ENCODE measurements at places on chromosomes 3 and 15. TPM values are rescaled to one million over a fixed set of nuclear protein-coding genes. Genes with fewer than 3 reads are reported as not detected.

Gene HGD
- under 0.01 TPM for total RNA-seq

DNA sequence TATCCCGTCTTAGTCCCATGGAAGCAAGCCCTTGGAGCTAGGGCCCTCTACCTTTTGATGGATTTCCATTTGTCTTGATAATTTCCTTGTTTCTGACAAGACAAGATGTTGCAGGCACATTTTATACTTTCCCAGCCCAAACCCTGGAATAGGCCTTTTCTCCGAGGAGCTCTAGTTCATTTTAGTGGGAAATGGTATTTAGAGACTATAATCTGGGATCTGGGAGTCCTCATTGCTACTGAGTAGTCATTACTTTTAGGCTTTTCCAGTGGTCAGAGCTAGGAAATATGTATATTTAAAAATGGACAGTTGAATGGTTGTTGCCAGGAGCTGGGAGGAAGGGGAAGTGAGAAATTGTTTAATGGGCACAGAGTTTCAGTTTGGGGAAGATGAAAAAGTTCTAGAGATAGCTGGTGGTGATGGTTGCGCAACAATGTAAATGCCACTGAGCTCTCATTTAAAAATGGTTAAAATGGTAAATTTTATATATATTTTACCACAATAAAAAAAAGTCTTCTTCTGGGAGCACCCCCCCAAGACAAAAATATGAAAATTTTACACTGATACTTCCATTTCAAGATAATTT is 31.6 kb downstream of the MLH1 start:
- H3K27ac ChIP-seq: no peak overlapping the region
- H3K27me3 ChIP-seq: no peaks in the 10 kb centered on the region
- no peak for DNase-seq
- H3K36me3 ChIP-seq: peaks cover 19% of the 10 kb centered on the region

DNA sequence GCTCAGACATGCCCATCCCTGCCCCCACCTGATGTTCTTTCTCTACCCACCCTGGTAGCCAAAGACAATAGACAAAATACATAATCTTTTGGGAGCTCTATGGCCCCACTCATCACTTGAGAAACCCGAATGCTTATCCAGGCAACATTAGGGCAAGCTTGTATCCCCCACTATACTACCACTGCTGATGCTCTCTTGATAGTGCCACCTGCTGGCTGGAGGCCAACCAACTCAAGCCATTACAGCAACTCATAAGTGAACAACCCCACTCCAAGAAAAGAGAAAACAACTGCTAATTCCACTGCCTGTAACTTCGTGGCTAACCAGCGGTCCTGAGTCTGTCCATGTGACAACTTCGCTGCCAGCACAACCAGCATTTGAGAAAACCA is 342.5 kb upstream of the TGFBR2 start:
- no peak overlapping the region for H3K4me3 ChIP-seq
- DNase-seq: no peak
- H3K36me3 ChIP-seq: no peaks in the 10 kb centered on the region
- no peak overlapping the region for H3K27ac ChIP-seq
- H3K4me1 ChIP-seq: peaks cover 12% of the 10 kb centered on the region

Gene CCDC54
- total RNA-seq: not detected

GRCh38 chr15:41254560-41254959 is 23.5 kb downstream of the CHP1 start:
- no peaks in the 10 kb centered on the region for H3K36me3 ChIP-seq
- no peak overlapping the region for H3K4me3 ChIP-seq
- no peak for DNase-seq
- H3K27ac ChIP-seq: no peak overlapping the region

Gene ATOSA
- 16.4 TPM for total RNA-seq

DNA sequence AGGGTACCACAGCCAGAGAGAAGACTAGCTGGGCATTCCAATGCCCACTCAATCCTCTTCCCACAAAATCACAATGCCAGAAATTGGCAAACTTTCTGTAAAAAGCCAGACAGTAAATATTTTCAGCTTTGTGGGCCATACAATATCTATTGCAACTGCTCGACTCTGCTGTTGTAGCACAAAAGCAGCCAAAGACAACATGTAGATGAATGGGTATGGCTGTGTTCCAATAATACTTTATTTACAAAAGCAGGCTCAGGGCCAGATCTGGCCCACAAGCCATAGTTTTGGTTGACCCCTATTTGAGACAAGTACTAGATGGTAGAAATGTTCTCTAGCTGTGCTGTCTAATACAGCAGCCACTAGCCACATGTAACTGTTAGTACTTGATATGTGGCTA is 330.9 kb downstream of the ERC2 start:
- H3K27me3 ChIP-seq: no peaks in the 10 kb centered on the region
- no peak overlapping the region for H3K27ac ChIP-seq
- H3K36me3 ChIP-seq: no peaks in the 10 kb centered on the region
- no peak overlapping the region for H3K4me3 ChIP-seq
- H3K4me1 ChIP-seq: peaks cover 3% of the 10 kb centered on the region

Gene CYP19A1
- 3.9 TPM for total RNA-seq

- H3K27me3 ChIP-seq: no peaks in the 10 kb centered on the region
- no peak overlapping the region for H3K4me3 ChIP-seq
- H3K36me3 ChIP-seq: peaks cover 12% of the 10 kb centered on the region
- H3K4me1 ChIP-seq: peaks cover 4% of the 10 kb centered on the region
- no peak for DNase-seq
- no peak overlapping the region for H3K27ac ChIP-seq
These were observed 36.6 kb downstream of the IFT122 start for GRCh38 chr3:129476586-129476985.

DNA sequence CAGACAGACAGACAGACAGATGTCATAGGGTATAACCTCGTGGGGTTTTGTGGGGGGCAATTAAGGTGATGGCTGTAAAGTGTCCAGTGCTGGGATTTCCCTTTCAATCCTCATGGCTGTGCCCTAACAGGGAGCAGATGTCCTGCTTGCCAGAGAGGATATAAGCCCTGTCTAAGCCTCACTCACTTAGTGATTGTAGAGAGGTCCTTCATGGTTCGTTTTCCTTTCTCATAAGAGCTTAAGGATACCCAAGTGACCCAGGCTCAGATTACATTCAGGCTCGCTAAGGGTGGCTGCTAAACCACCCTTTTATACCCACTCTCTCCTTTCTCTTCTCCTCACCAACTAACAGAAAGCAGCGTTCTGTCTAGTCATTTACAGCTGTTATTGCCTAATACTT is 19.2 kb downstream of the LYSMD2 start:
- DNase-seq: no peak
- H3K36me3 ChIP-seq: no peaks in the 10 kb centered on the region
- no peak overlapping the region for H3K4me3 ChIP-seq

- H3K4me1 ChIP-seq: no peaks in the 10 kb centered on the region
- H3K4me3 ChIP-seq: no peak overlapping the region
These were observed 41.9 kb downstream of the NIPA2 start for GRCh38 chr15:22880068-22880980.

Gene GP5
- 0.17 TPM for total RNA-seq

DNA sequence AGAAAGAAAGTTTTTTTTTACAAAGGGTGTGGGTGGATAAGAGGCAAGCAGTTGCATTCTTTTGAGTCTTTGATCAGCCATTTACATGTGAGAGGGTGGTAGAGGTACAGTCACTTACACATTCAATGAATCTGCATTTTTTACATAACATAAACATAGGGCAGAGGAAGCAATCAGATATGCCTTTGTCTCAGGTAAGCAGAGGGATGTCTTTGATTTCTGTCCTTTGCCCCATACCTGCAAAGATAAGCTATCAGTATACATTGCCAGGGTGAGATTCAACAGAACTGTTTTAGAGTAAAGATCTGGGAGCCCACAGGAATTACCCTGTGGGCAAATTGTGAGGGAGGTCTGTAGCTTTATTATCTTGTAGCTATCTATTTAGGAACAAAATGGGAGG is 5.4 kb upstream of the PPP1R2 start:
- H3K4me1 ChIP-seq: peaks cover 4% of the 10 kb centered on the region
- no peak for DNase-seq
- peaks cover 3% of the 10 kb centered on the region for H3K27me3 ChIP-seq
- H3K36me3 ChIP-seq: no peaks in the 10 kb centered on the region
- H3K4me3 ChIP-seq: no peak overlapping the region
- H3K27ac ChIP-seq: no peak overlapping the region

- H3K4me3 ChIP-seq: no peak overlapping the region
- no peaks in the 10 kb centered on the region for H3K27me3 ChIP-seq
- no peaks in the 10 kb centered on the region for H3K4me1 ChIP-seq
- H3K27ac ChIP-seq: no peak overlapping the region
These were observed 8.6 kb downstream of the LPCAT4 start for GRCh38 chr15:34358367-34358766.

DNA sequence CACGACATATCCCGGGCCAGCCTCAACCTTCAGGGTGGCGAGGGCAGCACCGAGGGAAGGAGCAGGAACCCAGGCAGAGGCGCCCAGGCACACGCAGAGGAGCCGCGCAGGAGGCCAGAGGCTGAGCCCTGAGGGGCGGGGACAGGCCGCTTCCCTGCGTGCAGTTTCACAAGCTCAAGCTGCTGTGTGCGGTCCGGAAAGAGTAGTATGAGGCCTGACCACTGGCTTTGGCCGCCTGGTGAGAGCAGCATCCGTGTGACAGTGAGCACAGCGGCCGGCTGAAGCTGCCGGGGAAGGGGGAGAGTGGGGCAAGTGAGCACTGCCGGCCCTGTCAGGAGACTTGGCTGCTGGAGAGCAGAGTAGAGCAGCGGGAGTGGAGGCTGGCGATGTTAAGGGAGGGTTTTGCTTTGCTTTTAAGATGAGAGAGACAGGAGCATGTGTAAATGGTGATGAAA is 8.7 kb downstream of the ZDHHC19 start:
- H3K36me3 ChIP-seq: no peaks in the 10 kb centered on the region
- H3K27me3 ChIP-seq: peaks cover 4% of the 10 kb centered on the region
- H3K27ac ChIP-seq: no peak overlapping the region
- no peaks in the 10 kb centered on the region for H3K4me1 ChIP-seq

Gene SMAD3
- total RNA-seq: 48.8 TPM

Gene LRRC3B
- total RNA-seq: not detected

DNA sequence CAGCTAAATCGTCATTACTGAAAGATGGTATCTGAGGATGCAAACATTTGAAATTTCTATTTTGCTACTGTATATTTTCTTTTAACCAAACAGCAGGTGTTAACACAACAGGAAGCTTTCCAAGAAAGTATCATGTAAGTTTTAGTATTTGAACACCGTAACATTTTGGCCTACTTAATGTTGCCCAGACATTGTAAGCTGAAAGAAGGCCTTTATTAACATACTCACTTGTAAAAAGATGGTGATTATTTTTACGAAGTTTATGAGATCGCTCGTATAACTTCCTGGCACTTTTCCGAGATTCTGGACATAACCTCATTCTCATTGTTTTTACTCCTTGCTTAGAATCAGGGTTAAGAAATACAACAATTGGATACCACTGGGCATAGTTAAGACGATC is 95.7 kb downstream of the TJP1 start:
- peaks cover 9% of the 10 kb centered on the region for H3K36me3 ChIP-seq
- no peaks in the 10 kb centered on the region for H3K4me1 ChIP-seq
- H3K27ac ChIP-seq: no peak overlapping the region
- no peak for DNase-seq

DNA sequence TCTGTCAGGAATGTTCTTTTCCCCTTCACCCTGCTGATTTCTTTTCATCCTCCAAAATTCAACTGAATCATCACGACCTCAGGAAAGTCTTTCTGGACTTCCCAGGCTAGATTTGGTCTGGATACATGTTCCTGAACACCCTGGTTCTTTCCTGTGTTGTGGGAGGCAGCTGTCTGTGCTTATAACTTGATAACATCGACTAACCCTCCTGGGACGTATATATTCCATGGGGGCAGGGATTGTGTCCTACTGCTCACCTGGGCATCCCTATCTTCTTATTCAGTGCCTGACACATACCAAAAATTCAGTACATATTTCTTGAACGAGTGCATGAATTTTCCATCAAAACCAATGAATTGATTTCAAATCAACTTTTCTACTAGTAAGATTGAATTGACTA is 47.6 kb upstream of the MEF2A start:
- no peak overlapping the region for H3K4me3 ChIP-seq
- no peak overlapping the region for H3K27ac ChIP-seq
- no peaks in the 10 kb centered on the region for H3K27me3 ChIP-seq

GRCh38 chr3:38281895-38282686 is at the start of gene SLC22A14:
TSS of gene SLC22A14 (plus strand) at chr3:38282294. CDS start at chr3:38306027, 23,733 bp downstream.
- DNase-seq: no peak
- no peak within 1 kb of the TSS for H3K4me3 ChIP-seq
- H3K4me1 ChIP-seq: peaks cover 3% of the 10 kb centered on the region
- no peaks in the 10 kb centered on the region for H3K36me3 ChIP-seq
- no peak within 1 kb of the TSS for H3K27ac ChIP-seq

Gene LRRC31
- not detected for total RNA-seq

DNA sequence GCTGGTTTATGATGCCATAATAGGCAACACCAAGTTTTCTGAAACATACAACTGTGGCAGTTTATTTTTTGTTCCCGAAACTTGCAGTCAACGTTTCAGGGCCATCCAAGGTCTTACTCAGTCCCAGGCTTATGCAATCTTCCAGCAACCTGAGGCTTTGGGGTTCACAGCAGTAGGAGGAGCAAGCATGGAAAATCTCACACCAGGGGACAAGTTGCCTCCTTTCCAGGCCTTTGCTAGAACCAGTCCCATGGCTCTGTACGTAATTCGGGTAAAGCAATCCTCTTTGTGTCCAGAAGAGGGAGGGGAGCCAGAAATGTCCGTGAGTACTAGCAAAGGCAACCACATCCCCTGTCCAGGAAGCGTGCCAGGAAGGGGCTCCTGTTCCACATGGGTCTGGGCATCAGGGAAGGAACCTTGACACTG is 4.7 kb upstream of the FAM240A start:
- no peaks in the 10 kb centered on the region for H3K4me1 ChIP-seq
- no peaks in the 10 kb centered on the region for H3K36me3 ChIP-seq
- no peak overlapping the region for H3K27ac ChIP-seq

- no peak for DNase-seq
- no peaks in the 10 kb centered on the region for H3K4me1 ChIP-seq
- no peak overlapping the region for H3K27ac ChIP-seq
- no peak overlapping the region for H3K4me3 ChIP-seq
These were observed 45.7 kb downstream of the TPRA1 start for GRCh38 chr3:127544803-127545201.

Gene CNTN4
- 0.51 TPM for total RNA-seq

Gene ARMC8
- 49.6 TPM for total RNA-seq

Measured in fibroblast of lung (primary cell).